ENCODE measurements at places on chromosomes 11 and 22. TPM values are rescaled to one million over a fixed set of nuclear protein-coding genes. Genes with fewer than 3 reads are reported as not detected.

Gene CARD10
- total RNA-seq = 0.29 TPM

Gene C22orf31
- total RNA-seq = not detected

Gene FKBP2
- total RNA-seq = 28.5 TPM

Gene MORC2
- total RNA-seq = 30.2 TPM
